ENCODE measurements at places on chromosomes 7 and 10.

- no peak for DNase-seq
These were observed 28.8 kb upstream of the ICA1 start for GRCh38 chr7:8290645-8291308.

DNA sequence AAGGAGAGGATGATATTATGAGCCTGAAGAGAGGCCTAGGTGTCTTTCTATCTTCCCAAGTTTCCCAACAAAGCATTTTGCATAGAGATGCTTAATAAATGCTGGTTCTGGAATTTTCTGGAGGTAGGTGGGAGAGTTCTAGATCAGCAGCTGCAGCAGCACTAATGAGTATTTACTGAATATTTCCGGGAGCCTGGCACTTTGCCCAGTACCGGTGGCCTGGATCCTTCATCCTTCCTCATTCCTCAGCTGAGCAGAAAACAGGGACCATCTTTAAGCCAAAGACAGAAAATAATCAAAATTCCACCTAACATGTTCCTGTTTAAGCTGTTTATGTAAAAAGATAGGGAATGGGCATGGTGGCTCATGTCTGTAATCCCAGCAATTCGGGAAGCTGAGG is 813.2 kb upstream of the AUTS2 start:
- DNase-seq, result no peak

DNA sequence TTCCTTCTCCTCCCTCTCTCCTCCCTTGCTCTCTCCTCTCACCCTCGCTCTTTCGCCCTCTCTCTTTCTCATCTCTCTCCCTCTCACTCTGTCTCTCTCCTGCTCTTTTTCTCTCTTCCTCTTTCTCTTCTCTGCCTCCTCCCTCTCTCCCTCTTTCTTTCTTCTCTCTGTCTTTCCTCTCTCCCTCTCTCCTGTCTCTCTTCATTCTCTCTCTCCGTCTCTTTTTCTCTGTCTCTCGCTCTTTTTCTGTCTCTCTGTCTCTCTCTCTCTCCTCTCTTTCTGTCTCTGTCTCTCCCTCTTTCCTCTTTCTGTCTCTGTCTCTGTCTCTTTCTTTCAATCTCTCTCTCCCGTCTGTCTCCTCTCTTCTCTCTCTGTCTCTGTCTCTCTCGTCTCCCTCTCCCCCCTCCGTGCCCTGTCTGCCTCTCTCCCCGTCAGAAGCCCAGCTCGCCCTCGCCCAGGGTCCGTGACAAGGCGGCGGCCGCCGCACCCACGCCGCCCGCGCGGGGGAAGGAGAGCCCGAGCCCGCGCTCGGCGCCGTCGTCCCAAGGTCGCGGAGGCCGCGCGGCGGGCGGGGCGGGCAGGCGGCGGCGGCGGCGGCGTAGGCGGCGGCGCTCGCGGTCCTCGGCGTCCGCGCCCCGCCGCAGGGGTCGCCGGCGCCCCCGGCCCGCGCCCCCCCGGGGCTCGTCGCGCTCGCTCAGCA is 21.3 kb upstream of the HSPB1 start:
- DNase-seq, result no peak

DNA sequence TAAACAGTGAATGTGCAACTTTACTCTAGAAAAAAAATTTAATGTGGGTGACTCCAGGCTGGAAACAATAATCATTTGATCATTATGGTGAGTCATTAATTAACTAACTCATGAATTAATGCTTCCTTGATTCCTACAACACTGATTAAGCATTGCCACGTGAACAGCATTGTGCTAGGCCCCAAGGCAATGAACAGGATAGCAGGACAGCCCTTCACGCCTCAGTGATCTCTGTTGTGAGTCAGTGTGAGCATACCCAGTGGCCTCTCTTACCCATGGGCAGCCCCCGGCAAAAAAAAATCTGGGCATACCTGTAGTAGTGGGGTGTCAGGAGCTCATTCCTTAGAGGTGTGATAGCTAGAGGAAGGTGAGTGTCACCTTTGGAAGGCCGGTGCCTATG is 76.0 kb downstream of the DENND2A start:
- DNase-seq, result no peak

DNA sequence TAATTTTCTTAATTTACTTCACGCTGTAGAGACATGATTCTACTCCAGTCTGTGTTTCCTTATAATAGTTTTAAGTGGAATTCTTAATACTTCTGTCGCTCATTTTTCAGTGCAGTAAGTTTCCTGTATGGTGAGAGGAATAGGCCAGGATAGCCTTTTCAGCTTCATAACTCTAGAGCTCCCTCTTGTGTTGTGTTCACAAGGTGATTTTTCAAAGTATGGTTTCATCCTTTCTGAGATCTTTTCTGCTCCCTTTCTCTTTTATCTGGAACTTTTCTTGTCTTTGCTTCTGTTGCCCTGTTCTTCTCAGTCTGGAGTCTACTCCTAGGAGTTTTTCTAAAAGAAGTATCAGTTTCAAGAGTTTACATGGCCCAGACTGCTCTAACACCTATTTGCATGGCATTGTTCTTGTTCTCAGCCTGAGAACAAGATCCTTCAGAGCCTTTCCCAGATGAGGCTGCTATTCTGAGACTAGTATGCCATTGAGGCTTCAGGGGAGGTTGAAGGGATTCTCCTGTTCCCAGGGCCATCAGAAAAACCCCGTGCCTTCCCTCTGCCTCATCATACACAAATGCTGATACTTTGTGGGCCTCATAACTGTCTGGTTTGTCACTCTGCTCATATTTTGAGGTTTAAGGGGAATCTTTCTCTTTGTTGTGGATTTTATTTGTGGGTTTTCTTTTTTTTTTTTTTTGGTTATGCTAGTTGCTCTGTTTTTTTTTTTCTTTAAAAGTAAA is 21.8 kb downstream of the NET1 start:
- peak; percentile 41 for DNase-seq

DNA sequence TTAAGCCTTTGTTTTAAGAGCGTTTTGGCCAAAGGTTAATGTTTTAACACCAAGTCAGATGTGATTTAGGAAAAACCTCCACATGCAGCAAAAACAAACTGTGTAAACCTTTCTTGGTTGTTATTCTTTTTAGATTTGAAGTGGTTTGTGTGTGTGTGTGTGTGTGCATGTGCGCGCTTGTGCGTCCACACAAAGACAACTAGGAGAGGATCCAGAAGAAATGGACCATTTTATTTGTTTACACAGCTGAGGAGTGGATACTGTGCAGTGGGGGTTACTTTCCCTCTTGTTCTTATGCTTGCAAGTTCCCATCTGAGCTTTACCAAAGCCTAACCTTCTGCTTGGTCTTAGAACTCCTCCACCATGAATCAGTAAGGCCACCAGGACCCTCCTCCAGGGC is 20.0 kb downstream of the TCF7L2 start:
- DNase-seq, result no peak

DNA sequence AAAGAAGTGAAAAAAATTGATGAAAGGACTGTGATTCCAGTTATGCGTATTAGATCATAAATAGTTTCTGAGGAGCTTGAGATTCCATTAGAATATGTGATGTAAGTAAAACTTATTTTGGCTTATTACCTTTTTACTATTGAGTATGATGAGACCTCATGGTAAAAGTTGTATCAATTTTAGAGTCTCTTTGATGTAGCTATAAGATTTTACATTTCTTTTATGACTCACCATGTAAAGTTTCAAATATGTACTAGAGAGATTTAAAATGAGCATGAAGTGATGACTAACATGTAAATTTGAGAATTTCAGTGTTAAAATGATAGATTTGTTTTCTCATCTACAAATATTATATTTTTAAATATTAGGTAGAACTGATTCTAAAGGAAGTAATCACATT is 276.5 kb downstream of the OTUD1 start:
- DNase-seq, result no peak

- DNase-seq, result no peak
These were observed 516.9 kb upstream of the LRRN3 start for GRCh38 chr7:110573862-110574528.

- peak; percentile 31 for DNase-seq
These were observed 39.7 kb upstream of the TEX47 start for GRCh38 chr7:88835147-88835728.

DNA sequence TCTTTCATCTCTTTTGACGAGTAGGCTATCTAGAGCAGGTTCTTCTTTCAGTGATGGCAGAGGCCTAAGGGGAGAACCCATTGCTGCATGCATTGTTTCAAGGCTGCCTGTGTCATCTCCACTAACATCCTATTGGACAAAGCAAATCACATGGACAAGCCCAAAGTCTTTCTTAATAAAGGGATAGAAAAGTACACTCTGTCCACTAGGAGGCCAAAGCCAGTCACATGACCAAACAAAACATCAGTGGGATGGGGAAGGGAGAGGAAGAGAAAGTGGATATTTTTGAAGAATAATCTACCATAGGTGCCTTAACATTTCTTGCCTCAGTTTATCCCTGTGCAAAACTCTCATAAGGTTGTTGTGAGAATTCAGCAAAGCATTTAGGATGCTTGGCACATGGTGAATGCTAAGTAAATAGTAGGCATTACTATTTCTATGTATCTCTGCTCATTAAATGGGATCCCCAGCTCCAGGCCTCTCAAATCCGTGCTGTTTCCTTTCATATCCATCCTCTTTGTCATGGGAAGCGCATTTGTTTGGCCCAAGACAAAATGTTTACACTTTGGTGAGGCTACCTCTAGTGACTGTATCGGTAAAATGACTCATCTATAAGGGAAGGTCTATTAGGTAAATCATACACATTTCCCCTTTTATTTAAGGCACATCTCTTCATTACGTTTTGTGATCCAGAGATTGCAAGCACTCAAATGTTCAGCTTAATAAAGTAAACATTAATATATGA is 16.7 kb upstream of the CADPS2 start:
- no peak for DNase-seq

DNA sequence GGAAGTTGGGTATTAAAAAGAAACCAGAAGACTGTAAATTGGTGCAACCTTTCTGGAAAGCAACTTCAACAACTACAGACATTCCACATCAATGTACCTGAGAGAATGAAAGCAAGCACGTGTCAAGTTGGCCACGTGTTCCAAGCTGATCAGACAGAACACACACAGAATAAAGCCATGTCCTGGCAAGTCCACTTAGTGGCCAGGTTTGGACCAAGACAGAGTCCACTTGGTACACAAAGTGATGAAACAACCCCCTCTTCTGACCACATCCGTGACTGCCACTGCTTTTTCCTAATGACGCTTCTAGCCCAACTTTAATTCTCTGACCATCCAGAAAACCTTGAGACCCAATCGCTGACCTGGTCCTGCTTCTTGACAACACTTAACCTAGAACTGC is 109.4 kb downstream of the ABLIM1 start:
- DNase-seq, result no peak

- no peak for DNase-seq
These were observed 37.6 kb downstream of the KLF6 start for GRCh38 chr10:3747248-3747960.

DNA sequence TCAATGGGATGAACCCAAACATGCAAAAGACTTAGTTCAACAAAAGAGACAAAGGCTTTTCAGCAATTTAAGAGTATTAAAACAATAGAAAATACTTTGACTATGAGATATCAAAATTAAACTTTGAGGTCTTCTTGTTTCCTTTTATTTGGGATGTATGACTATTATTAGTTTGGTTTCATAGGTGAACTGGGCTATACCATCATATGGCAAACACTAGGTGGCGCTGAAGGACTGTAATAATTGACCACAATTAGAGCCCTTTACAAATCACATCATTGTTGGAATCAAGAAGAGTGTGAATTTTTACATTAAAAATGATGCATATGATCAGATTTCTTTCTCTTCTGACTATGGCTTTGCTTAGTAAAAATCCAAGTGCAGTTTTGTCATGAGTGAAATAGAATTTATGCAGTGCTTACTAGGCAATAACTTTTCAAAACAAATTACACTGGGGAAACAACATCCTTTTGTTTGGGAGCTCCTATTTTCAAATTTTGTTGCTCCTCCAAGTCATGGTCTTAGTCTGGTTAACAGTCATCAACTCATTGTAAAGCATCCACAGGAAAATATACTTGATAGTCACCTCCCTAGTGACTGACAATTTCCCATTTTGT is 14.7 kb upstream of the NXPH1 start:
- DNase-seq, result peak; percentile 94

DNA sequence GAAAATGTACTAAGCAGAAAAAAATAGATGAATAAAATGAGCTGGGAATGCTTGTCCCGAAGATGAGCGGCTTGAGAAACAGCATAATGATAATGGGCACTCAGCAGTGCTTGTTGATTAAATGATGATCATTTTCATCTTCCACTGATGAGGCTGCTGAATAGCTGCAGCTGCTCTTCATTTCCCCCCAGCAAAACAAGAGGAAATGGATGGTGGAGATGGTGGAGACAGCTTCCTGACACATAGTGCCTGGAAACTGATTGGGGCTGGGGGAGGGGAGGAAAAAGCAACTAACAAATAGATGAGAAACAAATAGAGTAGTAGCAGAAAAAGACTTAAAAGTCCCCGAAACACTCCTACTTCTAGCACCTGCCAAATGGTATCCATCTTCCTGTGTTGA is 41.4 kb downstream of the MRC1 start:
- no peak for DNase-seq

- DNase-seq, result no peak
These were observed 1.4 kb downstream of the FBXW4 start for GRCh38 chr10:101693651-101693977.

- no peak for DNase-seq
These were observed 113.8 kb upstream of the PPP2R2D start for GRCh38 chr10:131786756-131787605.

GRCh38 chr10:60958892-60959601 is 15.1 kb upstream of the RHOBTB1 start:
- DNase-seq, result no peak

GRCh38 chr10:4434516-4435071 is 391.4 kb upstream of the AKR1E2 start:
- no peak for DNase-seq

DNA sequence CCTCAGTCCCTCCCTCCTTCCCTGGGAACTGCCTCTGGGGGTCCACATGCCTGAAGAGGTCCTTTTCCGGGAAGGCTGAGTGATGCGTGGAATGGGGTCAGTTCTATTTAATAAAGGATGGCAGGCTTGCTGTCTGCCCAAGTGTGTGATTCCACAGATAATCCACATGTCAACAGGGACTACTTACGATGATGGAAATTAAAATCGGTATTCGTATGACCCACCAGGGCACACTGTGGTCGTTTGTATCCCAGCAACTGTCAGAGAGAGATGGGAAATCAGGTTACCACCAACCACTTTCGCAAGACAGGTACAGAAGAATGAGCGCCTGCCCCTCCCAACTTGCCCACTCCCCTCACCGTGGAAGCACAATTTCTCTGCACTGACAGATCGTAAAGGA is 110.3 kb downstream of the VIPR2 start:
- no peak for DNase-seq

- DNase-seq, result no peak
These were observed 166.9 kb downstream of the RNF216 start for GRCh38 chr7:5614600-5614999.

- DNase-seq, result no peak
These were observed 19.0 kb downstream of the HKDC1 start for GRCh38 chr10:69239136-69239535.

GRCh38 chr7:81949306-81949705 is 179.5 kb upstream of the HGF start:
- no peak for DNase-seq

GRCh38 chr10:50641626-50642025 is 17.9 kb upstream of the SGMS1 start:
- DNase-seq, result no peak

- no peak for DNase-seq
These were observed 557.2 kb upstream of the CELF2 start for GRCh38 chr10:10460451-10460850.

Data from NCI-H1694 (cell line).